ENCODE measurements at places on chromosomes 5 and 9.

DNA sequence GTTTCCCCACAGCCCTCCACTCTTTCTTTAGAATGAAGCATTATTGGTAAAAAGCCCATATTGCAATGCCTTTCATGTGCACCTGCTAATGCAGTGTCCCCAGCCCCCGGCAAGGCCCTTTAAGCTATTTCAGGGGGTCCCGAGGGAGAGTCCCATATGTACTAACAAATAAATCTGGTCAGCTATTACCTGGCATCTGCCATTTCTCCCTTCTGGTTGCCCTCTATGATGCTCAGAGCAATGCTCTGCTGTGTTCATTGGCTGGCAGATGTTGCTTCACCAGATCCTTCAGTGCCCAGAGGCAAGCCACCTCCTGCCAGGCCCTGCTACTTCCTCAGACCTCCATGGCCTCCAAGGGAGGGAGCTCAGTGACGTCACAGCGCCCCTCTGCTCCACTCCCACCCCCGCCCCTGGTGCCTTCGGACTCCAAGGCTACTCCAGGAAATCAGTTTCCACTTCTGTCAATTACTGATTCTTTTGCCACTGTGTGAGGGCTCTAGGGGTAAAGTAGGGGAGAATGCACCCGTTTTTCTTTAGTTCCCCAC lies 201.1 kb upstream of the GLRA1 start:
- no peak for DNase-seq

- no peak for DNase-seq
Observed at GRCh38 chr9:16412740-16413139, 457.7 kb downstream of the BNC2 start.

DNA sequence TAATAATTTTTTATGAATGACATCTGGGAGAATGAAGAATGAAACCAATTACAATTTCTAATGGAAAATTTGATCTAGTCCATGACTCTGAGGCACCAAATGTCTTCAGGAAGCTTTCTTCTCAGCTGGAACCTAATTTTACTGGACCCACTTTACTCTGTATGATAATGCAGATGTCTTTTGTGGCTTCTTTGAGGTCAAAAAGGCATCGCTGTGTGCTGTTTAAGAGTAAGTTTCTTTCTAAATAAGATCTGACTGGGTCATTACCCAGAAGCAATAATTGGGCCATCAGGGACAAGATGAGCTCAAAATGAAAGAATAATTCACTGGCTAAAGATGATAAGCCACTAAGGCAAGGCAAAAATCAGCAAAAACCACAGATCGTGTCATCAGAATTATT lies 633.4 kb downstream of the PSAT1 start:
- no peak for DNase-seq

DNA sequence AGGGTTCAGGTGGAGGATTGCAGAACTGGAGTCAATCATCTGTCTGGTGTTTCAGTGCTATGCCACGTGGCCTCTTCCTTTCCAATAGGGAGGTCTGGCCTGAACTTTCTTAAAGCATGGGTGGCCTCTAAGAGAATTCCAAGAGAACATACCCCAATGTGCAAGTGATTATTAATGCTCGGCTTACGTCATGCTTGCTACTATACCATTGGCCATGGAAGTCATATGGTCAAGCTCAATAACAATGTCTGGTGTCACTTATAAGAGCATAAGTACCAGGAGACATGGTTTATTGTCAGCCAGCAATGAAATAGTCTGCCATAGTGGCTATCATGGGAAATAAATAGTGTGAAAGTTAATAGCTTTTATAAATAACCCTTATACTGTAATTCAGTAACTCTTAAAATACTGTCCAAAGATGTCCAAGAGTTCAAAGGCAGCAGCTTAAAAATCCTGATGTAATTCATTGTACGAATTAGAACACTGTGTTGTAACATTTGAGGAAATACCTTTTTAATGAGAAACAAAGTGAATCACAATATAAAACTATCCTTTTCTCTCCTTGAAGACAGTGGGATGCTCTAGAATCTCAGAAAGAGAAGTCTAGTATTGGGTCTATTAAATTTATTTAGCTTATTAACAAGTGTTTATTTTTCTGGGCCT lies 355.4 kb upstream of the PRR16 start:
- DNase-seq, result no peak

GRCh38 chr5:163766936-163767670 lies 261.7 kb downstream of the MAT2B start:
- no peak for DNase-seq

DNA sequence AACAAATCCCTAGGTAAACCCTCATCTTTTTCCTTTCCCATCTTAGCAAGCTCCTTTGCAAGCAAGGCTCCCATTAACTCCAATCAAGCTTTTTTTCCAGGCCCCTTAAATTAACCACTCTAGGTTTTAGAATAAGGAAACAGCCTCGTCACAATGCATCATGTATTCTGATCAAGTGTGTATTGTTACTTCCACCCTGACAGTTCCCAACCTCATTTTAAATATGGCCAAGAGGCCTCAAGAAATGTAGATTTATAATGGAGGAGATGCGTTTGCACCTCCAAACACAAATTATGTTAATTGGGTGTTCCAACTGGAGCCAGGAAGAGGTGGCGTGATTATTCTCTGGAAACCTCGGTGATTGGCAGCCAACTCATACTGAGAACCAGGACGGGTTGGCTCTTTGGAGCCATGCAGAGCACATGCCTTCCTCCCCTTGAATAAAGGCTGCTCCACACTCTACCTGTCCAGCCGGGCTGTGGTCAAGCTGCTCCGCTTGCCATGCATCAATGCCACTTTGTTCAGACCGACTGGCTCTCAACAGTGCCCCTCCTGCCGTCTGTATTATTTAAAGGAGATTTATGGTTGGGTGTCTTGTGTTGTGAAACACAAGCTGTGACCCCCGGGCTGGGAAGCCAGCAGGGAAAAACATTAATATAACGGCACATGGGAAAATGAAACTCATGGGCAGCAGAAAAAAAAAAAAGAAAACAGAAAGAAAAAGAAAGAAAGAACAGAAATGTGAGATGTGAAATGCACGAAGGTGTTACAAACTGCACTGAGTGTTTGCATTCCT lies 191.1 kb downstream of the EBF1 start:
- no peak for DNase-seq

- DNase-seq, result no peak
Observed at GRCh38 chr5:73899916-73900315, 273.9 kb downstream of the ARHGEF28 start.

DNA sequence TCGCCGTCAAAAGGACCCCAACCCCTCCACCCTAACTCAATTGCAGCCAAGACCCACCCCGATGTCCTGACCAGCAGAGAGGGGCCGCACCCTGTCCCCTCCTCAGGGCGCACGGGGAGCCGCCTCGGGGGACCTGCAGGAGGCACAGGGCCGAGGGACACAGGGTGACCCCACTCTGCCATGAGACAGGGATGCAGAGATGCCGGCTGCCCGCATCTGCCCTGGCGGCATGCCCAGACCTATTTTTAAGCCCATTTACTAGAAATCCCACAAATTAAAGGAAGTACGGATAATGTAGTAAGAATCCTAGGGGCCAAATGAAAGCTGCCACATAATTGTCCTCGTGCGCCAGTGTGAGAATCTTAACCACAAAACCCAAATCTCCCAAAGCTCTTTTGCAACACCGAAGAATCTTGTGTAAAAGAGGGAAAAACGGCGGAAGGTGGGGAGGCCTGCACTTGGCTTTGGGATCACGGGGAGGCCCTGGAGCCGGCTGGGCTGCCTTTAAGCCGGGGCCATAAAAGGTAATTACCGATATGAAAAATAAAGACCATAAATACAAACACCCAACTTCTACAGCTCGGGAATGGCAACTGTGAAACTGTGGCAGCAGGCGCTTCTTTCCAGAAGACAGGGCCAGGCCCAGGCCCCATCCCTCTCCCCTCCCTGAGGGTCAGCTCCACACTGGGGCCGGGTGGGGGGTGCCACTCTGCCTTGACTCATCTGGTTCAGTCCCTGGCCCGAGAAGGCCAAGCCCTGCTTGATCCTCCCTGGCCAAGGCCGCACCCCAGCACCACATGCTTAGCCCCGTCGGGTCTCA lies 35.0 kb downstream of the NACC2 start:
- no peak for DNase-seq

- DNase-seq, result no peak
Observed at GRCh38 chr5:178441486-178442270, 148.5 kb downstream of the COL23A1 start.
